HepG2 (cell line): ENCODE measurements at places on chromosomes 5 and 9. TPM values are rescaled to one million over a fixed set of nuclear protein-coding genes. Genes with fewer than 3 reads are reported as not detected.

Gene GAPT
- total RNA-seq = not detected in 2 replicates

- no peaks in the 10 kb centered on the region for H3K4me1 ChIP-seq
- H3K4me3 ChIP-seq = no peak overlapping the region
- no peaks in the 10 kb centered on the region for H3K36me3 ChIP-seq
- H3K27ac ChIP-seq = no peak overlapping the region
Measured at GRCh38 chr9:16335788-16336580, 534.5 kb downstream of the BNC2 start.

DNA sequence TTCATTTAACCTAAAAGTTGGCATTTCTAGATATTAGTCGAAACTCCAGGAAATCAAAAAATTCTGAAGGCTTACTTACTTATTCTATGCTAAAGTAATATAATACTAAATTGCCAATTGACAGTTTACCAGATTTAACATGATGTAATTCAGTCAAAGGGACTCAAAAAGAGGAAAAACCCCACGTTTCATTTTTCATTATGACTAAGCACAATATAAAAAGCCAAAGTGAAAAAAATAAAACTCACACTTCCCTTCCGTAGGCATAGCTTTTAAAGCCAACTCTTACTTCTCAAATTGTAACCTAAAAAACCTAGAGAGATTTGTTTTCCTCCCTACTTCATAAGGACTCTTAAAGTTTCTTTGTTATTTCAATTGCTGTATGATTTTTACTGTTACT, 146.6 kb downstream of the RAPGEF6 start:
- DNase-seq = no peak
- no peaks in the 10 kb centered on the region for H3K4me1 ChIP-seq
- H3K36me3 ChIP-seq = peaks cover 47% of the 10 kb centered on the region
- no peak overlapping the region for H3K27ac ChIP-seq
- no peaks in the 10 kb centered on the region for H3K27me3 ChIP-seq

Gene ARSI
- total RNA-seq = 17.6 and 33.9 TPM in 2 replicates
